ENCODE measurements at places on chromosomes 6 and 20.

DNA sequence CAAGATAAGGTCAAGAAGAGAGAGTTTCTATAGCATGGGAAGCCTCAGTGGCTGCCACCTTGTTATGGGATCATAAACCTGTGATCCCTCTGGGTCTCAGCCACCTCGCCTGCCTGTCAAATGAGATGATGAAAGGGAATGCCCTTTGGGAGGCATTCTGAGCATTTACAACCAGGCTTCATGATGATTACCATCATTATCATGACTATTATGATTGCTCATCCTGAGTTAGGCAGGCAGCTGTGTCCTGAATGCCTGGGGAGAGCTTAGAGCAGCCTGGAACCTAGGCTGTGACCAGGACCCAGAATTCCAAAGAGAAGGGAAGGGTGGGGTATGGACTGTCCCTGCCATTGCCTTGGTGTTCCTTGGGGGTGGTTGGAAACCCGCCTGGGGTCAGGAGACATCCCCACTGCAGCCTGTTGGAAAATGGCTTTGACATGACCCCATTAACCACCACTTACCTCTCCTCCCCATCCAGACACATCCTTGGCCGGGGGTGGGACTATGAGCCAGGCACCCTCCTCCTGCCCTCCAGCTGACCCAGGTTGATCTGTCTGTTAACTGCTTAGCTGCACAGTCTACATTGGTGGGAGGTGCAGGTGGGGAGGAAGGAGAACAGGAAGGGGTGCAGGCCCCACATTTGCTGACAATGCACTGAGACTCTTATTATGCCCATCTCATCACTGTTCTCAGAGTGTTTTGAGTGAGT lies 51.9 kb downstream of the LRFN2 start:
- peak; percentile 15 for DNase-seq

DNA sequence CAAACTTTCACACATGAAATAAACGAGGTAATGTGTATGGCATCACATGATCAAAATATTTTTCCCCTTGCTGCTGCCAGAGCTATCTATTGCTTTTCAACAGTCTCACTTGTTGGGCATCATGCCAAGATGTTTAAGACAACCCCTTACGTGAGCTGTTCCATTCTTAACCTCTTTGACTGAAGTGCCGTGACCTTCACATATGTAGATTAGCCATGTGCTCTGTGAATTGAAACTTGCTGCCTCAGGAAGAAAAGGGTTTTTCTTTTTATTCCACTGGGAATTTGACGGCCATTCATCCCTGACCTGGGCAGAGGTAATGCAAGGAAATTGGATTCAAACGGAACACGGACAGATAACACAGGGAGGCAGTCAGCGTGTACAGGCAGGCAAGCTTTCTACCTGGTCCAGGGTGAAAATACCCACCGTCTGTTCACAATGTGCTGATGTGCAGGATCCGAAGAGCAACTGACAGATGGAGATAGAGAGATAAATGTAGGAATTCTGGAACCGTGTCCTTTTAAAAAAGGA lies 14.2 kb downstream of the ARID1B start:
- DNase-seq, result no peak

DNA sequence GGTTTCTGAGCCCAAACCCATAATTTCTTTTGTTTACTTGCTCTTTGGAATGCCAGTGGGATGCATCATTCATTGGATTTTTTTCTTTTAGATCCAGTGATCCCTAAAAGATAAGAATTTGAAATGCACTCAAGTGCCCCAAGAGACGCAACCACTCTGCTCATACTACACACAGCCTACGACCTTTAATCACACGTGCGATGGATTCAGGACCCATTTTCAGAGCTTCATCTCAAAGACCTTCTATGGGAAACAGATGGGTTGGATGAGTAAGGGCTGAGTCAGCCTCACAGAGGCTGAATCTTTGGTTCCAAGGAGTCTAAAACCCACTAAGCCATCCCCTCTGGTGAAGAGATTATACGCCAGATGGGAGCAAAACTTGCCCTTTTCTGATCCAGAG lies 265.5 kb upstream of the EXOC2 start:
- no peak for DNase-seq

DNA sequence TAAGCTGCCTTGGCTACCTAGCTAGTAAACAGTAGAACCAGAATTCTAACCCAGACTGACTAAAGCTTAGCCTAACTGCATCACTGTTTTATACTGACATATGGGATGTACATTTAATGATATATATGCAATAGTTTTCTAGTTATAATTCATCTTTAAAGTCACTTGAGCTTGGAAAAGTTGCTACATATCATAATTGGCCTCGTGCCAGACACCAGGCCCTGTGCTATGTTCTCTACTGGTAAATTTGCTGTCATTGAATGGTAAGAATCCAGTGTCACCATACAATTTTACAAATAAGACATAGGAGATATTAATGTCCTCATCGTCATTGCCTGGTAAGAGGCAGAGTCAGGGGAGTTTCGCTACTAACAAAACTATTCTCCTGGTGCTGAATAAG lies 396.8 kb downstream of the CDKAL1 start:
- DNase-seq, result no peak

DNA sequence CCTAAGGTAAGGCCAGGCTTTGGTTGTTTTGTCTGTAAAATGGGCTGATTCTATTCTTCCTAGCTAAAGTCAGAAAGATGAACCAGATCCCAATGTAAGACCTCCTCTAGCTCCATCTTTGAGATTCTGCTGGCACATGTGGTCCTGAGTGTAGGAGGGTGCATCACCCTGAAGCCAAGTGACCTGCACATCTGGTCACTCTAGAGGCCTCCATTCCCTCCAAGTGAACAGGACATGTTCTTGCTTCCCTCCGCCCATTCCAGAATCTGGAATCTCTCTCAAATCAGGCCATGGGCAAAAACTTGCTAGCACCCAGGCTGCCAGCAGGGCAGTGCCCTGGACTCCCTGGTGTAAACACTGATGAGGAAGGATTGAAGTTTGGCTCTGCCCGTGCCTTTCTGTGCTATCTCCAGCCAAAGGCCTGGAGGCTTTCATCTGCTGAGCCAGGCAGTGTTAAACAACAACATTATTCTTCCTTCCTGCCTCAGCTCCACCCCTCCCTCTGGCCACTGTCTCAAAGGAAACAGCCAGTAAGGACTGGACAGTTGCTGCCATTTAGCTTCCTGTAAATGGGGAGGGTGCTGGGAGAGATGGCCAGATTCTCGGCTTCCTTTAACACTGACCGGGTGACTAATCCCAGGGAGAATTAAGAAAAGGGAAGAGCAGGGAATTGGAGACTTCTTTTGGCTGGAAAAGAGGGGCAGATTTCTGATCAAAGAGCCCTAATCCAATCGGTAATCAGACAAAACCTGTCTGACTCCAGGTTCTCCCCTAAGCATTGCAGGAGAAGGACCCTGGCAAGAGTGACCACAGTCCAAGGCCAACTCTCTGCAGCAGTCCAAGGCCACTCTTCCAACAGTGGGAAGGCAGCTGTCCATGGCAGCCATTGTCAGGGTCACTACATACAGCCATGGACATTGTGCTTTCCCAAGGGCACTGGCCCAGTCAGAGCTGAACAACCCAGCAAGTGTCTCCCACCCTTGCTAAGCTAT lies 19.5 kb upstream of the ADGRF1 start:
- no peak for DNase-seq

DNA sequence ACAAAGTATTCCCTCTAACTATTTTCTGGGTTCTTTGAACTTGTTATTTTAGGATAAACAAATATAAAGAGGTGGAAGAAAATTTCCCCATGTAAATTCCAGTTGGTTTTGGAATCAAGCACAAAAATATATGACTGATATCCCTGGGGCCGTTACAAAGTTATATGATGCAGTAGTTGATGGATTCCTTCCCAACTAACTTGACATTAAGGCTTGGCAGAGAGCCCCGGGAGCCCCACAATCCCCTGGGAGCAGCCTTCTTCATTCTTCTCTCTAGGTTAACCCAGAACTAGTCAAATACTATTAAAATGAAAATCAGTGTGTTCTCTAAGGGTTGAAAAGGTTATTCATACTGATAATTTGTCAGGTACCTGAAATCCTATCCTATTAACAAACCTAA lies 508.9 kb upstream of the SOX4 start:
- DNase-seq, result no peak

- no peak for DNase-seq
These were observed 44.1 kb downstream of the MAPK14 start for GRCh38 chr6:36071714-36072113.

- no peak for DNase-seq
These were observed 355.1 kb downstream of the PAX1 start for GRCh38 chr20:22060610-22061009.

DNA sequence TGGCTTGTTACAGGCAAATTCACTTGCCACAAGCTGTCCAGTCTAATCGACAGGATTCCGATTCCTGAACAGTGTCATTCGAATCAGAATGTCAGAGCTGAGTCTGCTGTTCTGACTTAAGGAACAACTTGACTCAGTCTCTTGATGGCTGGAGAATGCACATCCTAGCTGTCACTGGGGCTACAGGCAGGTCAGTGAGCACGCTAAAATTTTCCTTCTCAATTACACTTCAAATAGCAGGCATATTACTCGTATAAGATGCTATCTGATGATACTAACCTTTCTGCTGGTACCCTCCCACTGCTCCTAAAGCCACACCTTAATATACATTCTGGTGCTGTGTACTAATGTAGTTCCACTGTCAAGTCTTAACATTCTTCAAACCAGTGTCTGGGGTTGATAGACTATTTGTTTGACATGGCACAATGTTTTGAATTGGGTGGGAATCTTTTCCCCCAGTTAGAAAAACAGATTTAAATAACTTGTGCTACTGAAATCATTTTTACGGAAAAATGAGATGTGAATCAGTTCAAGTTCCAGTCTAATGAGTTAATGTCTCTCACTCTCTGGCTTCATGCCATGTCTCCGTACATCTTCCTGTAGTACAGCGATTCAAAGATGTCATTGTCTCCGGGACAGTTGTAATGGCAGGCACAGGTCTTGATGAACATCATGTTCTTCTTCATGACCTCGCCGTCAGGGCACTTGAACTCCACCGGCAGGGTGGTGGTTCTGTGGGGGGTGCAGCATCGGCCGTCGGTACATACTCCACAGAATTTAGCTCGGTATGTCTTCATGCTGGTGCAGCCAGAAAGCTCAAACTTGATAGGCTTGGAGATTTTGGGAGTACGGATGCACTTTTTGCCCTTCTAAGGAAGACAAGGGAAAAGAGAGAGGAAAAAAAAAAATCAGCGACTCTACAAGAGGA lies 2.2 kb downstream of the CCN2 start:
- DNase-seq, result no peak

- no peak for DNase-seq
These were observed 8.1 kb downstream of the L3MBTL1 start for GRCh38 chr20:43515628-43516027.

GRCh38 chr6:110593637-110594036 lies 117.2 kb upstream of the SLC22A16 start:
- DNase-seq, result no peak

- DNase-seq, result no peak
These were observed 21.8 kb upstream of the ISM1 start for GRCh38 chr20:13199279-13199678.

DNA sequence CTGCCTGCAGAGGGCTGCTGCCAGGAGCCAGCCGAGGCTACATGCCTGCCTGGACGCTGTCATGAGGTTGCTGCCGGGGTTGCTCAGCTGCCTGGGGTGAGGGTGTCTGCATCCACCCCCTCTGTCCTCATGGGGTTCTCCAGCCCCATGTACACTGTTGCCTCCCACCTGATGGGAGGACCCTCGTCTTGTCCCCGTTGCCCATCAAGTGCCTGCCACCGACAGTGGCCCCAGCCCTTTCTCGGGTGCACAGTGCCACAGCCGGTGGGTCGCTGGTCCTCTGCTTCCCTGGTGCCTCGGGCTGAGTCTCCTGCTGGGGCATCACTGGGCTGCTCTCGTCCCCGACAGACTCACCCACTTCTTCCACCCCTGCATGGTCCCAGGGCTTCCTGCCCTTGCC lies 313.7 kb downstream of the CDH4 start:
- DNase-seq, result no peak

DNA sequence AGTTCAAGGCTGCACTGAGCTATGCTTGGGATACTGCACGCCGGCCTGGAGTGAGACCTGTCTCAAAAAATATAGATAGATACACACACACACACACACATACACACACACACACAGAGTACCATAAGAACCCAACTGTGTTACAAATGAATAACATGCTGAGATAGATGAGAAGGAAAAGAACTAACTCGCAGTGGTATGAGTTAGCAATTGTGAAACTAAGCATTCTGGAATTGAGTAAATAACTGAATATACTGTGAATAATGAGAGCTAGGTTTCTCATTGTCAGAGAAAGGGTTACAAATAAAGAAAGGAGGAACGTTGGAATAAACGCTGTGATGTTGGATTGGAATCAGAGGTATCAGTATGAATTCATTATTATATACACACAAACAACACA lies 14.6 kb upstream of the FAXC start:
- DNase-seq, result no peak

GRCh38 chr6:6798448-6798860 lies 209.9 kb downstream of the LY86 start:
- DNase-seq, result no peak

DNA sequence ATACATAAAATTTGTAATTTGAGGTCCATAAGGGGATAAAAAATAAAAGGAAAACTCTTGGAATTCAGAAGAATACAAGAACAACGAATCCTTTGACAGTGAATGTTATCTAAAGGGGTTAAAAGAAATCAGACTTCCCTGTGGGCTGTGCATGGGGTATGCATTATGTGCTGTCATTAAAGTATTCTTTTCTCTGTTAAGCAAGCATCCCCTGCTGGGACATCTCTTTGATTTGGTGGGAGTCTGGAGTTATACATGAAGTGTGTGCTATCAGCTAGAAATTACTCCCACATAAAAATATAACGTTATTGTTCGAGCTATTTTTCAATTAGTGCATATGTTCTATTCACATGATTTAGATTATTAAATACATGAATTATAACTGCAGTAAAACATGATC lies 195.2 kb downstream of the CENPW start:
- DNase-seq, result no peak

GRCh38 chr20:62805711-62806382 lies 1.2 kb downstream of the OGFR start:
- DNase-seq, result no peak

- DNase-seq, result no peak
These were observed 202.5 kb upstream of the GMDS start for GRCh38 chr6:2447931-2448330.

DNA sequence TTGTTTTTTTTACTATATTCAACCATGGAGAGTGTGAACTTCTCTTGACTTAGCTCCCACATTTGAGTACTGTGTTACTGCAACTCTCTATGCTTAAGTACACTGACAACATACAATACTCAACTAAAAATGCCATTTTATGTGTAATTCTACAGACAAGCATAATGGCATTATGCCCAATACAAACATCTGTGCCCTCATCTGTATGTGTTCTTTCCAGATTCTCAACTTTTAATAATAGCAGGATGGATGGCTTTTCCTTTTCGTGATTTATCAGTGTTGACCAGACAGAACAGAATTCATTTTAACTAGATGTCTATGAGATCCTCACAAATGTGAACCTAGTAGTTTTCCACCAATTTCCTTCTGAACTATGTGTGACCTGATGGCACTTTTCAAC lies 84.2 kb upstream of the MARCKS start:
- DNase-seq, result no peak

DNA sequence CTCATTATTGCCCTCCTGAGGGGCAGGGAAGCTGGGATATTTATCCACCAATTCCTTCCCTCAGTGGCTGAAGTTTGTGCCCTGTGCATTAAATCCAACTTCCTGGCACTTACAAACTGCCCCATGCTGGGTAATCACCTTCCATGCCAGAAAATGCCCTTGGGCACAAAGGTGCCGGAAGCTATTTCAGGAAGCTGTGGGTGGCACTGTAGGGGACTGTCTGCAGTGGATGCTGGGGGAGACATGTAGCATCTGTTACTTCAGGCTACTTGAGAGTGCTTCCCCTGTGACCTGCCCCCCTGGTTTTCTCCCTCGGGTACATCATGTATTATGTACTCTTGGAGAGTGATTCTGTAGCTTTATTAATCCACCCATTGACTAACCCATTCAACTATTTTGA lies 24.7 kb upstream of the RALGAPA2 start:
- peak; percentile 37 for DNase-seq

All from common myeloid progenitor, CD34-positive (primary cell).